H9 (cell line): ENCODE measurements at places on chromosomes 4 and X.
A peak's percentile ranks its signal among the peaks of the same experiment; 100 is the strongest.

DNA sequence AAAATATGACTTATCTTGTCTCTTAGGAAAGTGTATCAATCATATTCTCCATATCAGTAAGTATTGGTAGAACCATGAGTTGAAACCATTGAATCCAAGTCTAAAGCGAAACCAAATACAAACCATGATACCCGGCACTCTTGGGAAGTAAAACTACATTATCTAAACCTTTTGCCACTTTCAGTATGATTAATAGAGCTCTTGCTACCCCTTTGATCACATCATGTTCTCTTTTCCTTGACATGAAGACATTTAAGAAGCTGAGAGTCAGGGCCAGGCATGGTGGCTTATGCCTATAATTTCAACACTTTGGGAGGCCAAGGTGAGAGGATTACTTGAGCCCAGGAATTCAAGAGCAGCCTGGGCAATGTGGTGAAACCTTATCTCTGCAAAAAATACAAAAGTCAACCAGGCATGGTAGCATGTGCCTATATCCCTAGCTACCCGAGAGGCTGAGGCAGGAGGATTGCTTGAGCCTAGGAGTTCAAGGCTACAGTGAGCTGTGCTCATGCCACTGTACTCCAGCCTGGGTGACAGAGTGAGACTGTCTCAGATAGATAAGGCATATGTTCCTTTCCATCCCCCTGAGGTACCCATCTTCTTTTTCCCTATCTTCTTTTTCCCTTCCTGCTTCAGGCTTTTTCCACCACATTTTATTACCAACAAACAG, 45.4 kb downstream of the CEP135 start:
- no peak overlapping the region for H3K4me3 ChIP-seq
- DNase-seq = no peak
- H3K36me3 ChIP-seq = peaks cover 4% of the 10 kb centered on the region; the same call in 2 of the 3 replicates
- H3K27me3 ChIP-seq = no peaks in the 10 kb centered on the region
- H3K27ac ChIP-seq = no peak overlapping the region

GRCh38 chr4:37908488-37909331, 17.8 kb downstream of the TBC1D1 start:
- DNase-seq = no peak
- H3K4me3 ChIP-seq = no peak overlapping the region
- peak overlapping the region; percentile 43 for H3K27ac ChIP-seq
- no peaks in the 10 kb centered on the region for H3K27me3 ChIP-seq
- H3K4me1 ChIP-seq = no peaks in the 10 kb centered on the region
- H3K36me3 ChIP-seq = no peaks in the 10 kb centered on the region

GRCh38 chr4:157128395-157128794, 52.4 kb downstream of the GLRB start:
- H3K4me3 ChIP-seq = no peak overlapping the region
- H3K4me1 ChIP-seq = no peaks in the 10 kb centered on the region
- no peaks in the 10 kb centered on the region for H3K27me3 ChIP-seq
- H3K36me3 ChIP-seq = no peaks in the 10 kb centered on the region
- no peak for DNase-seq

DNA sequence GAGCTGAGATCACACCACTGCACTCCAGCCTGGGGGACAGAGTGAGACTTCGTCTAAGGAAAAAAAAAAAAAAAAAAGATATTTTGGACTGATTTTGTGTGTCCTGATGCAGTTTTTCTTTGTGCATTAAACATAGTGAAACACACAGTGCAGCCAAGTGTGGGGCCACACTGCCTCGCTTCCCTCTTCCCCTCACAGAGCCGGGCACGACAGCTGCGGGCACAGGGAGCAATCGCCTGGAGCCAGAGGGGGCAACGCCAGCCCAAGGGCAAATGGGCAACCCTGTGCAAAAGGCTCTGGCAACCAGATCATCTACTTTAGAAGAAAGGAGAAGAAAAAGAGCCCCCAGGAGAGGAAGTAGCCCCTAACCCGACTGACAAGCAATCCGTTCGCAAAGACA, 13.5 kb upstream of the CCNQ start:
- H3K27me3 ChIP-seq = no peaks in the 10 kb centered on the region; the same call in 1 of the 2 replicates
- no peaks in the 10 kb centered on the region for H3K4me1 ChIP-seq

GRCh38 chr4:167613381-167613780, 379.1 kb upstream of the SPOCK3 start:
- H3K27me3 ChIP-seq = no peaks in the 10 kb centered on the region
- H3K36me3 ChIP-seq = peaks cover 13% of the 10 kb centered on the region; the same call in 1 of the 2 replicates
- no peak overlapping the region for H3K27ac ChIP-seq
- no peak overlapping the region for H3K4me3 ChIP-seq

GRCh38 chr4:183158062-183158461, 59.0 kb downstream of the WWC2 start:
- H3K36me3 ChIP-seq = peaks cover 2% of the 10 kb centered on the region; the same call in 2 of the 3 replicates
- H3K27me3 ChIP-seq = no peaks in the 10 kb centered on the region
- DNase-seq = no peak

GRCh38 chrX:10633722-10634121, 13.3 kb upstream of the MID1 start:
- DNase-seq = no peak
- no peak overlapping the region for H3K4me3 ChIP-seq
- peaks cover 7% of the 10 kb centered on the region; the same call in 2 of the 3 replicates for H3K36me3 ChIP-seq
- H3K4me1 ChIP-seq = peaks cover 5% of the 10 kb centered on the region; the same call in 1 of the 2 replicates
- H3K27me3 ChIP-seq = no peaks in the 10 kb centered on the region

DNA sequence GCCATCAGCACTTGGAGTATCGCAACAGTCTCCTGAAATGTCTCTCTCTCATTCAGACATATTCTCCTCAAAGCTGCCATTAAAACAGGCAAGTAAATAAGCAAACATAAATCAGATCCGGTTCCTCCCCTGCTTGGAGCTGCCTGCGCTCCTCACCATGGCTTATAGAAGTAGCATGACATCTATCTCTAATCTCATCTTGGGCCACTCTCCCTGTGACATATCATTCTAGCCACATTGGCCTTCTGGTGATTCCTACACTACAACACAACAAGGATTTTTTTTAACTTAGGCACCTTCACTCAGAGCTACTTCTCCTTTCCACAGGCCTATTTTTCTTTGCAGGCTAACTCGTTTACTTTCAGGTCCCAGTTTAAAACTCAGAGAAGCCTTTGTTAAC, 387.9 kb downstream of the ARHGAP24 start:
- no peaks in the 10 kb centered on the region for H3K27me3 ChIP-seq
- H3K4me1 ChIP-seq = no peaks in the 10 kb centered on the region
- no peak overlapping the region for H3K27ac ChIP-seq
- no peak overlapping the region for H3K4me3 ChIP-seq
- H3K36me3 ChIP-seq = no peaks in the 10 kb centered on the region

GRCh38 chr4:181508601-181509000, 734.6 kb upstream of the TENM3 start:
- no peak overlapping the region for H3K4me3 ChIP-seq
- H3K27ac ChIP-seq = no peak overlapping the region
- no peaks in the 10 kb centered on the region for H3K36me3 ChIP-seq

GRCh38 chr4:127782275-127783025, at the start of gene HSPA4L:
HSPA4L (plus strand) TSS chr4:127782322; CDS start chr4:127782551, 229 bp downstream.
- no peak for DNase-seq
- no peaks in the 10 kb centered on the region; the same call in 1 of the 2 replicates for H3K4me1 ChIP-seq
- H3K27ac ChIP-seq = no peak within 1 kb of the TSS
- peaks cover 6% of the 10 kb centered on the region for H3K36me3 ChIP-seq
- H3K4me3 ChIP-seq = peak within 1 kb of the TSS; percentile 92

GRCh38 chrX:16087076-16087475, 36.3 kb upstream of the GRPR start:
- no peak for DNase-seq
- no peaks in the 10 kb centered on the region for H3K27me3 ChIP-seq
- H3K36me3 ChIP-seq = no peaks in the 10 kb centered on the region
- H3K27ac ChIP-seq = no peak overlapping the region
- H3K4me1 ChIP-seq = no peaks in the 10 kb centered on the region
- H3K4me3 ChIP-seq = no peak overlapping the region

GRCh38 chrX:133923113-133923512, 62.3 kb downstream of the GPC3 start:
- no peak overlapping the region for H3K27ac ChIP-seq
- H3K27me3 ChIP-seq = no peaks in the 10 kb centered on the region
- H3K4me1 ChIP-seq = peaks cover 15% of the 10 kb centered on the region
- H3K36me3 ChIP-seq = no peaks in the 10 kb centered on the region

DNA sequence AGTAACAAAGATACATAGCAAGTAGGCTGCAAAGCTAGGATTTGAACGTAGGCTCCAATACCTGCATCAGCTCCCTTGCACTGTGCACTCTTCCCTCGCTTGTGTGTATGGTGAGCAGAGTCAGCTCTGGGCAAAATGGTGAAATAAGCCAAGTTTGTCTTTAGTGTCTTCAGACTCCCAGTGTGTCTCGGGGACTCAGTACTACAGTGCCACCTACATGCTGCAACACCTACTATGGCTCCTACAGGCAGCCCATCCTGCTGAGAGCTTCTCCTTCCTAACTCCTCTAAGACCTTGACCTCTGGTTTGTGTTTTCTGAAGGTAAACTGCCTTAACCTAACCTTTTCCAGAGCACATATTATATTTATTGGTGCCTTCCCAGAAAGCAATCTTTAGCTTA, 42.5 kb downstream of the RTL9 start:
- no peak for DNase-seq
- H3K27ac ChIP-seq = no peak overlapping the region
- H3K36me3 ChIP-seq = no peaks in the 10 kb centered on the region
- H3K4me1 ChIP-seq = peaks cover 4% of the 10 kb centered on the region; the same call in 1 of the 2 replicates
- no peaks in the 10 kb centered on the region for H3K27me3 ChIP-seq

GRCh38 chr4:17066236-17066635, 167.8 kb upstream of the LDB2 start:
- no peaks in the 10 kb centered on the region for H3K4me1 ChIP-seq
- H3K36me3 ChIP-seq = no peaks in the 10 kb centered on the region
- no peaks in the 10 kb centered on the region; the same call in 1 of the 2 replicates for H3K27me3 ChIP-seq
- no peak overlapping the region for H3K27ac ChIP-seq
- DNase-seq = no peak

DNA sequence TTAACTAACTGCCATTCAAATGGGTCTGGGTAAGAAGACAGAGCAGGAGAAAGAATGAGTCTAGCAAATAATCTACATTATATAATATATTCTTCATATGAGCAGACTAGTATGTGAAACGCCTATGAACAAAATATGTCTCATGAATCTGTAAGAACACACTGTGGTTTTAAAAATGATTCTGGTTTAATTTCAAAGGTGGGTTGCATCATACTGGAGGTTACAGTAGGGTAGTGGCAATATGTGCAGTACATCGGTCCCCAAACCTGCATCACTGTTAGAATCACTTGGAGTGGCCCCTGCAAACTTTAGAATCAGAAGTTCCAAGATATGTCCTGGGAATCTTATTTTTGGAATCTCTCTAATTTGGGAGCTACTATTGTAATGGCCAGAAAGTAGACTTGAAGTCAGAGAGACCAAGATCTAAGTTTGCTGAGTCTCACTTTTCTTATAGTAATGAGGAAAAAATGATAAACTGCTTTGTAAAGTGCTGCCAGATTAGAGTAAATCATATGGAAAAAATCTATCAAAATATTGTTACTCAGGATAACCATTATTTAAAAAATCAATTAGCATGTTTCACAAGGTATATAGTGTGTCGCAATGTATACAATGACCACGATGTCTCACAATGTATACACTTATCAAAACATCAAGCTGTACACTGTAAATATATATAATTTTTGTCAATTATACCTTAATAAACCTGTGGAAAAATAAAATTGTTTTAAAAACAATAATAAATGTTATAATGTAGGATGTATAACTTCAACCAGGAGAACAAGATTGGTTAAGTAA, 37.9 kb upstream of the ARSJ start:
- DNase-seq = no peak
- H3K36me3 ChIP-seq = no peaks in the 10 kb centered on the region

DNA sequence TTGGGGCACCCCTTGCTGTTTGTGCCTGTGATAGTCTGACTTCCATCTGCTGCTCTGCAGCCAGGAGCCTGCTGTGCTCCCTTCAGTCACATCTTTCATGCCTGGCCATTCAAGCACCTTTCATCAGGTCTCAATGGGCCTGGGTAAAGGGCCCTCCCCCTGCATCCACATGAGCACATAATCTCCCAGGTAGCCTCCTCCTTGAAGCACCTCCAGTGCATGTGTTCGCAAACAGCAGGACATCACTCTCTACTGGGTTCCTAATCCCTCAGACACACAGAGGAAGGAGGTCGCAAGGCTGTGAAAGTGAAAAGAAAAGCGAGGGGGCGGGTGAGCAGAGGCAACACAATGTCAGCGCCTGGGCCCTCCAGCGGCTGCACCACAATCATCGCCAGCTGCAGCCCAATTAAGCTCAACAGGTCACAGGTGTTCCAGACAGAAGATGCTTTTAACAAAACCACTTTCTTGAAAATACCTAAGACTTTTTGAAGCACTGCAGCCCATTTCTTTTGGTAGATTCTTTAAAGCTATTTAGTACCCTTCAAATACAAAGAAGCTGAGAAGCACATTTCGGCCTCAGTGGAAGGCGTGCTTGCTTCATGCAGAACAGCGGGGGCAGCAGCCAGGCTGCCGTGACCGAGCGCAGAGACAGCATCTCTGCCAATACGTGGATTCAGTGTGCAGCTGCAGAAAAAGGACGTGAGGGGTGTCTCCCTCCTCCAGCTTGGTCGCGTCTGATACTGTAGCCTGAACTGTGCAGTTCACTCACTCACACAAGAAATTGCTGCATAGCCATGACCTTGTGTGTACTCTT, 92.2 kb upstream of the SPRY1 start:
- H3K27ac ChIP-seq = no peak overlapping the region
- peak overlapping the region; percentile 70 for H3K4me3 ChIP-seq
- H3K36me3 ChIP-seq = peaks cover 8% of the 10 kb centered on the region
- no peaks in the 10 kb centered on the region for H3K27me3 ChIP-seq

DNA sequence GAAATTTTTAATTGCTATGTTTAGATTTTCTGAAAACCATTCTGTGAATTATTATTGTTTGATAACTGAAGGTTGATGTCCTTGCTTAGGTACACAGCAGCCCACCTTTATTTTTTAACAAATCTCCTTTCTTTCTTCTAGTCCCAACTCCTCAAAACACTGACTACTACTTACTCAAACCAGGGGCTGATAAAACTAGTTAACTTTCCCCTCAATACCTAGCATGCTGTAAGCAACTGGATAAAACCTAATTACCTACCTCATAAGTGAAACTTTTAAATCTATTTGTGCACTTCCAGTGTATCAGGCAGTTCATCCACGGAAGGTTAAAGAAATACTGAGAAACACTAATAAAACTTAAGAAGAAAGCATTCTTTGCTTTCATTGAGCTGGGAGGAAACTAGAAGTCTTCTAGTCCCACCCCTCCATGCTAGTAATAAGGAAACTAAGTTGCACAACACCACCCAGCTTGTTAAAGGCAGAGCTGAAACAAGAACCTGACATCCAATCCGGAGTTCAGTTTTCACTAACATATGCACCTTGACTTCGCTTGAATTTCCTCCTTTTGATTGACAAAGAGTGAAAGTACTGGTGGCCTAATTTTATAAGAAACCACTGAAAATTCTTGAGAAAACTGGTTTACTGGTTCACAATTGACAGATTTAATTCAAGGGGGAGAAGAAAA, 180.2 kb upstream of the TET2 start:
- no peak overlapping the region for H3K27ac ChIP-seq
- H3K36me3 ChIP-seq = no peaks in the 10 kb centered on the region; the same call in 1 of the 2 replicates
- H3K4me1 ChIP-seq = no peaks in the 10 kb centered on the region
- H3K4me3 ChIP-seq = no peak overlapping the region
- no peaks in the 10 kb centered on the region for H3K27me3 ChIP-seq

GRCh38 chrX:48025561-48025960, 18.8 kb downstream of the SPACA5 start:
- H3K4me3 ChIP-seq = no peak overlapping the region
- no peak overlapping the region for H3K27ac ChIP-seq
- peak; percentile 48 for DNase-seq
- H3K4me1 ChIP-seq = no peaks in the 10 kb centered on the region

GRCh38 chrX:111123606-111124179, 27.7 kb downstream of the PAK3 start:
- no peaks in the 10 kb centered on the region for H3K27me3 ChIP-seq
- no peak for DNase-seq
- no peak overlapping the region for H3K4me3 ChIP-seq
- H3K36me3 ChIP-seq = peaks cover 10% of the 10 kb centered on the region
- peaks cover 3% of the 10 kb centered on the region; the same call in 1 of the 2 replicates for H3K4me1 ChIP-seq
